CD4-positive, alpha-beta T cell treated with Interleukin-17A for 1 hour (primary cell): ENCODE measurements at places on chromosomes 12 and 14.

GRCh38 chr12:105696-106095, 39.1 kb downstream of the IQSEC3 start:
- DNase-seq: no peak

DNA sequence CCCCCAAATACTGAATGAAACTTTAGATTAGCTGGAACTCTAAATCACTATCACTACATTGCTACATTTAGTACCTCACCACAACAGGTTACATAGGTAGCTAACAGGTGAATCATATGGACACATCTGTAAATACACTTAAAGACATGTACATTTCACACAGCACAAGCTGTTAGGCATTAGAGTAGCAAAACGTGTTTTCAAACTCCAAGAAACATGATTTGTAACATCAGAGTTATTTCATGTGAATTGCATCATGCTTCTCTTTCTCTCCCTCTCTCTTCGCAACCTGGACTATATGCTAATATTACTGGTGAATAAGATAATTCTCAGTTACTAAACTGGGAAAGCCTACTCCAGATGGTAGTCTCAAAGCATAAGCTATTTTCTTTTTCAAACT, 4.3 kb downstream of the SEL1L start:
- no peak for DNase-seq

GRCh38 chr12:43805149-43805859, 813 bp downstream of the TWF1 start:
- DNase-seq: peak; percentile 34

DNA sequence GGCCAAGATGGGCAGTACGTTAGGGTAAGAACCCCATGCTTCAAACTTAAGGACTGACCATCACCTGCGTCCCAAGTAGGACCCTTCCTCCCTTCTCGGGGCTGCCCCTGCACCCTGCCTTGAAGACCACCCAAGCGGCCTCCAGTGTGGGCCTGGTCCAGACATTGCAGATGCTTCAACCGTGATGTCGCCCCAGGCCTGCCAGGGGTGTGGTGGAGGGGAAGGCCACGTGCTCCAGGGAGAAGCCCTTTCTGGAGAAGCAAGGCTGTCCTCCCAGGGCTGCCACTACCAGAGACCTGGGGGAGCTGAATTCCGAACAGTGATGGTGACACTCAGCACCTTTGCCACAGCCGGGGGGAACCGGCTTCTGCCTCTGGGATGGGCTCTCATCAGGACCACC, 13.3 kb downstream of the NGB start:
- no peak for DNase-seq

- DNase-seq: no peak
Measured at GRCh38 chr14:31000629-31001338, 24.7 kb upstream of the AP4S1 start.

DNA sequence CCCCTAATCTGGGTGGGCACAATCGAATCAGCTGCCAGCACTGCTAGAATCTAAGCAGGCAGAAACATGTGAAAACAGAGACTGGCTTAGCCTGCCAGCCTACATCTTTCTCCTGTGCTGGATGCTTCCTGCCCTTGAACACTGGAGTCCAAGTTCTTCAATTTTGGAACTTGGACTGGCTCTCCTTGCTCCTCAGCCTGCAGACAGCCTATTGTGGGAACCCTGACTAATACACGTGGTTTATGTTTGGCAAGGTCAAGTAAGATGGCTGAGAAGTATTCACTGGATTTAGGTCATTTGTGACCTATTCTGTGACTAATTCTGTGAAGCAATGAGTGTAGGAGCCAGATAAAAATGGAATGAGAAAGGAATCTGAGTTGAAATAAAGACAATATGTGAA, 11.0 kb downstream of the GPR135 start:
- no peak for DNase-seq
